Esophagus muscularis mucosa (tissue), 4 donors: ENCODE measurements at places on chromosomes 4 and X. TPM values are rescaled to one million over a fixed set of nuclear protein-coding genes. Genes with fewer than 3 reads are reported as not detected.

- H3K36me3 ChIP-seq: no peaks in the 10 kb centered on the region
- no peak overlapping the region for H3K27ac ChIP-seq
- no peak overlapping the region for H3K4me3 ChIP-seq
- no peak for DNase-seq
- peaks cover 20% of the 10 kb centered on the region for H3K4me1 ChIP-seq
These were observed 49.1 kb downstream of the DHRSX start for GRCh38 chrX:2451501-2452316.

DNA sequence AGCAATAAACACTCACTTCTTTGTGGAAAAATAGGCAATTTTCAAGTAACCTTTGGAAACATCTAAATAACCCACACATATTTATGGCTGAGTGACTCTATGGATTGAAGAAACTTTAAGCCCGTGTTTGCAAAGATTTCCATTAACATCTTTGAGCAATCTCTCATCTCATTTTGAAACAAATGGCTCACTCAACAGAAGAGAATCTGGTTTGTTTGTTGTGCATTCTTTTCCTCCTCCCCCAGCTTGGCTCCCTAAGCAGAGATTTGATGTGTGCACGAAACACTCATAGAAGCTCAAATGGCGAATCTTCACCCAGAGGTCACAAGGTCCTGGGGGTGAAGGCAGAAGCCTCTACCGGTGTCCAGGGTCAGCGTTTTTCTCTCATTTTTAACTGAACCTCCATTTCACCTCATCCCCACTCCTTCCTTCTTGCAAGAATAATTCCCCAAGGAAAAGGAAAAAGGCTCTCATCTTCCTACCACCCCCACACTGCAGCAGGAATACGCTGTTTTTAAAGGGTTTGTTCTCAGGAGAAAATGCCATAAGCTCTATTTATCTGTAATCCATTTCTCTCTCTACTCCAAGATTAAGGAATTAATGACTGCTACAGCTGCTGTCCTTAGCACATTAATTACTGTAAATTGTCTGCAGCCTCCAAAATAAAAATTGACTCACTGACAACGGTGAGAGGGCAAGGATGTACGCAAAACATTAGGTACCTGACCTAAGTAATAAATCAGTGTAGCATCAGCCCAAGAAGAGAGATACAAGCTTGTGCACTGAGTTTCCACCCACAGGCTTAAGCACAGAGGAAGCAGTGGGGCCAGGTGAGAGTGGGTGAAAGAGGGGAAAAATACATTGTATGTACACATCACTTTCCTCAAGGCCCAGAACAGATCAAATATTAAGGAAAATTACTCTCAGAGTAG lies 307.6 kb upstream of the NOCT start:
- no peaks in the 10 kb centered on the region for H3K27me3 ChIP-seq
- no peak overlapping the region for H3K27ac ChIP-seq
- H3K4me1 ChIP-seq: no peaks in the 10 kb centered on the region
- DNase-seq: no peak
- no peak overlapping the region for H3K4me3 ChIP-seq
- H3K36me3 ChIP-seq: no peaks in the 10 kb centered on the region

GRCh38 chrX:151099001-151099400 lies 77.4 kb upstream of the GPR50 start:
- no peak for DNase-seq
- no peak overlapping the region for H3K27ac ChIP-seq
- no peak overlapping the region for H3K4me3 ChIP-seq

DNA sequence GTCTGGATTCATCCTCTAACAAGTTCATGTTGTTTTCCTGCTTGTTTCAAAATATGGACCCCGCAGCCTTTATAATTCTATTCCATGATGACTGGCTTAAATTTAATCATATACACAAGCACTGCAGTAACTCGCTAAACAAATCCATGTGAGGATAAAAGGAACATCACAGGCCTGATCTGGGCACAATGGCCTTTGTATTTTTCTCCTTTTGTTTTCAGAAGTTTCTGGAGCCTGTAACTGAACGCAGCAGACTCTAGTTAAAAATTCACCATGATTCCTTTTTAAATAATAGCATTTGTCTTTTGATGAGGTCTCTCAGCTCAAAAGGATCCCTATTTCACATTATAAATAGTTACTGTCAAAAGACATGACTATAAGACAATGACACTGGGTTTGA lies 30.2 kb upstream of the TMEM184C start:
- DNase-seq: no peak
- H3K27me3 ChIP-seq: no peaks in the 10 kb centered on the region
- no peak overlapping the region for H3K27ac ChIP-seq
- no peaks in the 10 kb centered on the region for H3K36me3 ChIP-seq

The SPATA18 gene
- 3.2 TPM for total RNA-seq
